ENCODE measurements at places on chromosomes 2 and 18.

GRCh38 chr18:5842653-5843052, 52.7 kb downstream of the TMEM200C start:
- DNase-seq: no peak

DNA sequence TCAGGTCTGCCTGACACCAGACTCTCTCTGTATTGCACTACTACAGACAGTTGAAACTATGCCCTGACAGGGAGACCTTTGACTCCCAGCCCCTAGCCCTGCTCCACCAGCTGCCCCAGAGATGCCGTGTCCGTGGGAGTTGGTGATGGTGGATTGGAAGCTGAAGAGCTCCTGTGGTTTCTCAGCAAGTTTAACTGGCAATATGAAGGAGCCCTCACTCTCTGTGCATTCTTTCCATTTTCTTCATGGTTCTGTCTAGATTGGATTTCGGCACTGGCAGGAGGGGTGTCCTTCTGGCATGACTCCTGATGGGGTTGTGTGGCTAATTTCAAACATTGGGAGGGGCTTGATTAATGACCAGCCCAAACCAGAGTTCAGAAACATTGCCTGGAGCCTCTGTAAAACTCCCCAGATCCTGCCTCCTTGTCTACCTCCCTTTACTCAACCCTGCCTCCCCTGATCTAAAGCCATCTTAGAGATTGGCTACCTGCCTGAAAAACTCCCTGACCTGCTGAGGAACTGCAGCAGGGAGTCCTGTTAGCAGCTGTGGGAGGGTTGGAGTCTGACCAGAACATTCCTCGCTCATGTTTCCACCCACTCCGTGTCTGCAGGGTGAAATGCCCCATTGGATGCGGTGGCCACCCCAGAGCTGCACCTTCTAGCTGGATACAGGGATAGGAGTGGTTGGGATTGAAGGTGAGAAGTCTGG, 206.9 kb upstream of the SPRED2 start:
- DNase-seq: no peak

DNA sequence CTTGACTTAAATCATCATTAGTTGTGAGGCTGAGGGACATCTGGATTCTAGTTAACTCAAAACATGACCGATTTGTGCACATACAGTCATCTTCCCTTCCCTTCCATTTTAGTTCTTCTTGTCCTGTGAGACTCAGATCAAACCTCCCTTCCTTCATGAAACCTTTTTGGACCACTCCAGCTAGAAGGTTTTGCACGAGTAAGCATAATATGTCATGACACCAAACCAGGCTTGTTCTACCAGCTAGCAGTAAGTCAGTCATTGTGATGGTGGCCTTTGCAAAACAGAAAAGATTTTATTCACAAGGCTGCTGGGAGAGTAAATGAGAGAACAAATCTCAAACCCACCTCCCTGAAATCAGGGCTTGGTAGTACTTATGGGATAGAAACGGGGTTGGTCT, 14.3 kb downstream of the PPP1R1C start:
- DNase-seq: no peak

DNA sequence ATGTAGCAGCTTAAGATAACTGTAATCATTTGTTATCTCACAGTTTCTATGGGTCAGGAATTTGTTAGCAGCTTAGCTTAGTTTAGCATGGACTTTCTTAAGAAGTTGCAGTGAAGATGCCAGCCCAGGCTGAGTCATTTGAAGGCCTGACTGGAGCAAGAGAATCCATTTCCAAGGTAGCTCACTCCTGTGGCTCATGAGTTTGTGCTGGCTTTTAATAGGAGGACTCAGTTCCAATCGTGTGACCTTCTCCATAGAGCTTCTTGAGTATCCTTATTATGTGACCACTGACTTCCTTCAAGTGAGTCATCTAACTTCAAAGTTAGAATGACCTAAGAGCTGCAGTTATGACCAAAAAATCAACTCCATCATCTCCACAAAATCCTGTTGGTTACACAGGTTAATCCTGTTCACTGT, 1.4 kb downstream of the GPATCH11 start:
- DNase-seq: no peak

- no peak for DNase-seq
These were observed 10.9 kb downstream of the CERS6 start for GRCh38 chr2:168466834-168467565.

- DNase-seq: no peak
These were observed 111.6 kb upstream of the NPAS2 start for GRCh38 chr2:100708333-100708732.

GRCh38 chr2:216274194-216274840, 98.0 kb downstream of the MARCHF4 start:
- no peak for DNase-seq

DNA sequence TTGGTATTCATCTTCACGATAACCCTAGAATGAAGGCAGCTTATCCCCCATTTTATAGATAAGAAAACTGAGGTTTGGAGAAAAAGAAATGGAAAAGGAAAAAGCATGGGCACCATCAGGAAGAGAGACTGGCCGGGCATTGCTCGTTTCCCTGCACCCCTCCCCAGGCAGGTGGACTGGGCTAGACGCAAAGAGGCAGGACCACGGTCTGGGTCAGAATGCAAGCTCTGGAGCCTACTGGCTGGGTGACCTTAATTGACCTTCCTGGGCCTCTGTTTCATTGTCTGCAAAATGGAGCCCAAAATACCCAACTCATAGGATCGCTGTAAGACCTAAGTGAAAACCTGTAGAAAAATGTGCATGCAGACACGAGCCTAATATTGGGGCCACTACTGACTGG, 135.3 kb upstream of the GLI2 start:
- no peak for DNase-seq

DNA sequence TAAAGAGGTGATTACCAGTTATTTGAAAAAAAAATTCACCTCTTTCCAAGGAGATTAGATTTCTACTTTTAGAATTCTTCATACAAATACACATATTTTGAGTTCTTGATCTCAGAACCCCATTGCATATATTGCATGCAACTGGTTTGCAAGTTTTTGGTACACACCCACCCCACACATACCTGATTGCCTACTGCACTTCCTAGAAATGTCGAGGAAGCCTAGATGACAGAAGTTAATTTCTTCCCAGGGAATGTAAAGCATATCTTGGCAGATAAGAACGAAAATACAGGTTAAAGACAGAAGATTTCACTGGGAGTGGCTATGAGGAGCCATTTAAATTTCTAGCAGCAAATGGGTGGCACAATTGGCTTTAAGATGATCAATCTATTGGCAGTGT, 67.1 kb upstream of the IL1R1 start:
- no peak for DNase-seq

DNA sequence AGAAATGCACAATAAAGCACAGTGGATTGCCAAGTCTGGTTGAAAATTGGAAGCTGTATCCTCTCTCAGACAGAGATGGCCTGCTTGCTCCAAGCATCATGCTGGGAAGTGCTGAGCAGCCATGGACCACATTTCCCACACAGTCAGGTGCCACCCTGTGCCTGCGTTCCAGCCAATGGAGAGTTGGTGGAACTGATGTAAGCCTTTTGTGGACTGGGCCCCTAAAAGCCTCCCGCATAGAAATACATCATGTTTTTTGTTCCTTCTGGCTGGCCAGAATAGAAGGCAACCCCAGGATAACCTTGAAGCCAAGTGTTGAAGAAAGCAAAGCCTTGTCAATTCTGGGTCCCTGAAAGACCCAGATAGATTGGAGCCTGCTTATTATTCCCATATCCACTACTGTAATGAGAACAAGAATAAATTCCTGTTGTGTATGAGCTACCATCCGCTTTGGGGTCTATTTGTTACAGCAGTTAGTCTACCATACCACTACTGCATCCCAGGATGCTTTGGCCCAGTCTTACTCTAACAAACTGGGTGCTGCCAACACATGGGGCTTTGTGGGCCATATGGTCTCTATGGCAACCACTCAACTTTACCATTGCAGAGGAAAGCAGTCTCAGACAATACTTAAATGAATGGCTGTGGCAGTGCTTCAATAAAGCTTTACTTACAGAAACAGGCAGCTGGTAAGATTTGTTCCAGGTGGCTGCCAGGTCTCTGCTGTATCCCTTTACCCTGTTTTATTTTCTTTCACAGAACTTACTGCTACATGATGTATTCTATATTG, 65.4 kb downstream of the POLE4 start:
- DNase-seq: no peak

GRCh38 chr2:3706892-3707291, 3.5 kb downstream of the DCDC2C start:
- no peak for DNase-seq

Measured in activated CD4-positive, CD25-positive, alpha-beta regulatory T cell (primary cell).